Esophagus mucosa (tissue), 1 donor: ENCODE measurements at places on chromosomes 7 and 10. TPM values are rescaled to one million over a fixed set of nuclear protein-coding genes. Genes with fewer than 3 reads are reported as not detected.

Gene TAS2R3
- 0.96 TPM for total RNA-seq

Gene PSD
- total RNA-seq: 2.0 TPM

Gene CEP41
- 4.8 TPM for total RNA-seq

Gene AKR1C8
- not detected for total RNA-seq

Gene CRPPA
- total RNA-seq: 0.80 TPM

Gene VSTM4
- total RNA-seq: 0.68 TPM

Gene AZGP1
- total RNA-seq: 10.8 TPM

Gene LRRD1
- not detected for total RNA-seq

Gene NCAPG2
- 24.1 TPM for total RNA-seq

Gene ADGRA1
- not detected for total RNA-seq

Gene CLIP2
- total RNA-seq: 4.3 TPM

Gene C10orf67
- total RNA-seq: 0.08 TPM

Gene CALHM1
- 0.04 TPM for total RNA-seq

Gene INSYN2A
- total RNA-seq: not detected

Gene RP9
- 4.8 TPM for total RNA-seq

Gene CNTNAP2
- total RNA-seq: 1.2 TPM

Gene ARHGAP22
- 1.6 TPM for total RNA-seq

Gene IFIT1
- 3.8 TPM for total RNA-seq

Gene EPO
- total RNA-seq: not detected

Gene DLD
- total RNA-seq: 63.5 TPM

Gene FAM25A
- 29.4 TPM for total RNA-seq

Gene AFAP1L2
- 22.8 TPM for total RNA-seq

Gene ZNF680
- 4.9 TPM for total RNA-seq

Gene CUZD1
- total RNA-seq: 0.24 TPM

Gene TAS2R4
- 0.56 TPM for total RNA-seq
